ENCODE measurements at places on chromosomes 6 and 20. TPM values are rescaled to one million over a fixed set of nuclear protein-coding genes. Genes with fewer than 3 reads are reported as not detected.

The GSTA3 gene
- total RNA-seq = not detected

The MYB gene
- total RNA-seq = 2.5 TPM

The DOP1A gene
- 69.1 TPM for total RNA-seq

The IRF4 gene
- under 0.01 TPM for total RNA-seq

The CD83 gene
- total RNA-seq = 17.5 TPM

The SLA2 gene
- total RNA-seq = under 0.01 TPM

The PFDN4 gene
- 144 TPM for total RNA-seq

The GRM1 gene
- 12.8 TPM for total RNA-seq

The HLA-DOA gene
- 0.25 TPM for total RNA-seq

The PLA2G7 gene
- total RNA-seq = 1.5 TPM

The MUC22 gene
- not detected for total RNA-seq

The XKR7 gene
- total RNA-seq = 11.3 TPM

The TINAG gene
- 0.25 TPM for total RNA-seq

The RGS17 gene
- 81.4 TPM for total RNA-seq

The FOXQ1 gene
- total RNA-seq = 1.7 TPM

The PLCB4 gene
- 13.3 TPM for total RNA-seq

The KCNK16 gene
- total RNA-seq = not detected

The C20orf144 gene
- total RNA-seq = not detected

The TFAP2B gene
- under 0.01 TPM for total RNA-seq

The SRMS gene
- not detected for total RNA-seq

The ARFGAP1 gene
- total RNA-seq = 28.5 TPM

The EPPIN gene
- not detected for total RNA-seq

The PPP1R11 gene
- total RNA-seq = 17.2 TPM

The NELFCD gene
- 34.9 TPM for total RNA-seq

The GCNT2 gene
- 14.5 TPM for total RNA-seq

The ZFP57 gene
- not detected for total RNA-seq

The NFYA gene
- total RNA-seq = 36.9 TPM

The OR2B3 gene
- not detected for total RNA-seq

The TMEM151B gene
- total RNA-seq = 44.5 TPM

The DEFB132 gene
- not detected for total RNA-seq

The NOX3 gene
- total RNA-seq = not detected

The TRIM15 gene
- total RNA-seq = not detected

The TP53TG5 gene
- total RNA-seq = not detected

The TREM2 gene
- 3.0 TPM for total RNA-seq

The GGTLC1 gene
- not detected for total RNA-seq

The RTN4IP1 gene
- total RNA-seq = 6.9 TPM

The RSPO3 gene
- 34.4 TPM for total RNA-seq

The SOX18 gene
- 1.2 TPM for total RNA-seq

The STMN3 gene
- 102 TPM for total RNA-seq

The LPA gene
- total RNA-seq = 0.25 TPM

The NKX2-4 gene
- total RNA-seq = not detected

The PARD6B gene
- 7.1 TPM for total RNA-seq

All from temporal lobe (tissue), 4 donors.